Right cardiac atrium (tissue), 5 donors: ENCODE measurements at places on chromosomes 12 and 14.

- peak; percentile 88 for DNase-seq
Observed at GRCh38 chr14:58752771-58753201, 115.0 kb downstream of the DACT1 start.

- DNase-seq = peak; percentile 46
Observed at GRCh38 chr14:104971447-104972240, 6.5 kb downstream of the AHNAK2 start.

- no peak for DNase-seq
Observed at GRCh38 chr14:88630565-88630964, 67.7 kb downstream of the ZC3H14 start.

DNA sequence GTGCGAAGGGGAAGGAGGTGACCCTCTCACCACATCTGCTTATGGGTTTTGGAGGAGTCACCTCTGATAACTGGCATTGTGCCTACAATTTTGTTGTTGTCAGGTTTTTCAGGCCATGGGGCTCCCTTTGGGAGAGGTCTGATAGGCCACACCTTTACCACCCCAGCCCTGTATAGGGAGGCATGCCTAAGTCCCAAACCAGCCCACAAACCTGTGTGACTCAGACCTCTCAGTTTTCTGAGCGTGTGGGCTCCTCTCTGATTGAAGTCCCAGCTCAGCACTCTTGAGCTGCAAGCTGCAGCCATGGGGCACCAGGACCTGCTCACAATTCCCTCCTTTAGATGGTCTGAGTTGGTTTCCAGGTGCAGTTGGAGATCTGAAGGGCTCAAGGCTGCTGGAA, 1429.3 kb upstream of the TMEM132C start:
- no peak for DNase-seq

DNA sequence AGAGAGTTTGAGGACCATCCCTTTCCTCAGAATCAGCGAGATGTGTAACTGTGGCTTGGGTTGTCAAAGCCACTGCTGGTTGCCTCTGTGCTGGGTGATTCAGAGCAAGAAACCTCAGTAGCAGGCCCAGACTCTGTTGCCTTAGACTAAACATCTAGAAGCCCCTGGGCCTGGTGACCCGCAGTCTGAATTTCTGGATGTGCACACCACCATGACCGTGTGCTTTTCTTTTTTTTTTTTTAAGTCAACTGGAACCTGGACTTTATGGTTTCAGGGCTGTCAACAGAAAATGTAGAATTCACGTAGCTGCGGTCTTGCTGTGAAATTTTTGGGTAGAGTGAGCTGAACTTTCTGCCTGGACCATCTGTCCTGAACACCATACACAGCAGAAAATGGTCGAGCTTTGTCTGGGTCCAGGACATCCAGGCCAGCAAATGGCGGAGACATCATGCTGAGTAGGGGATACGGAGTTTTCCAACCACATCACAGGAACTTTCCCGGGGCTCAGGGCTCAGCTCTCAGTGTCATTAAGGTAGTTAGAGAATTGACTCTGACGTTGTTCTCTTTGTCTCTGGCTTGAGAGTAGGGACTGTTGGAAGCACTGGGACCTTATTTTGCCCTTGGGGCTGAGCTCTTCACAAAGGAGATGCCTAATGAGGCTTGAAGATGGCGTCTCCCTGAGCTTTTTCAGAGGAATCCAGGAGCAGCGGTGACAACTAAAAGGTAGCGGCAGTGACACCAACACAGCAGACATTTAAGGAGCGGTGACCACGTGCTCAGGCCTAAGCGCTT, 23.0 kb upstream of the BATF start:
- DNase-seq = no peak

- DNase-seq = no peak
Observed at GRCh38 chr12:69196302-69197288, 42.8 kb upstream of the CPSF6 start.

DNA sequence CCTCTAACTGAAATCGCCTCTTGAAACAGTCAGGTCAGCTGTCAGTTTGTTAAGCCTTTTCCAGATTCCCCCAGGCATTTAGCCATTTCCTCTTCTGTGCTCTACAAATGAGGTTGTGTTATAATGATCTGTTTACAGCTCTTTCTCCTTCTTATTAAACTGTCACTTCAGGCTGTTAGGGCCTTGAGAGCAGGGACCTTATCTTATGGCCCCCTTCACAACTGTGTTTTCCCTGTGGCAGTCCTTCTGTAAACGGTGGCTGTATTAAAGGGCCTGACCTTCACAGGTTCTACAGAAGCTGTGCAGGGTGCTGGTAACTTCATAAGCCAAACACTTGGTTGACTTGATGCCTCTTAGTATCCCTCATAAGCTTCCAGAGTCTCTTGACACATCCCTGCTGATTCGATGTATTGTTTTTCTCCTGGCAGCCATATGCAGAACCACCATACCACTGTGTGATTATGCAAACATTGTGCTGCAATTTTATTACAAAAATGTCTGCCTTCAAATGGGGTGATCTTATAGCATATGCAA, 104.7 kb downstream of the PLEKHA5 start:
- no peak for DNase-seq

- DNase-seq = no peak
Observed at GRCh38 chr14:102272392-102272791, 32.6 kb downstream of the MOK start.

GRCh38 chr12:41680155-41680554, 464.5 kb downstream of the GXYLT1 start:
- DNase-seq = no peak

GRCh38 chr14:101483829-101484228, 77.5 kb upstream of the DIO3 start:
- no peak for DNase-seq

DNA sequence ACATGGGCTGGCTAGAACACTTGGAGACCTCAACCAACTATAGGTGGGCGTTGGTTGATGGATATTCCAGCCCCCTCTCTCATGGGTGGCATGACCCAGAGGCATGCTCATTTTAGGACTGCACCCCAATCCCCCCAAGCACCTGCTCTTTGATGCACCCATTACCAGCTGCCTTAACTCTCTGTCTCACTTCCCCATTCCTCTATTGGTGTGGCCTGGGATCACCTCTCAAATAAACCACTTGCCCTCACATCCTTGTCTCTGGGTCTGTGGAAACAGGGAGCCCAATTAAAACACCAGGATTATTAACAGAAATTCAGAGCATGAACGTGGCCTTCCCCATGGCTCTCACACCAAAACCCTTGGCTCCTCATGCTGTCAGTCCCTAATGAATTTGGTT, 202.3 kb upstream of the NOS1 start:
- DNase-seq = no peak

GRCh38 chr12:47885012-47885501, 19.7 kb downstream of the VDR start:
- DNase-seq = no peak

- DNase-seq = peak; percentile 69
Observed at GRCh38 chr12:1935700-1936378, 17.4 kb upstream of the CACNA2D4 start.

- no peak for DNase-seq
Observed at GRCh38 chr12:4322726-4323125, 1.7 kb downstream of the TIGAR start.

- no peak for DNase-seq
Observed at GRCh38 chr12:131088701-131089530, 135.2 kb downstream of the ADGRD1 start.

DNA sequence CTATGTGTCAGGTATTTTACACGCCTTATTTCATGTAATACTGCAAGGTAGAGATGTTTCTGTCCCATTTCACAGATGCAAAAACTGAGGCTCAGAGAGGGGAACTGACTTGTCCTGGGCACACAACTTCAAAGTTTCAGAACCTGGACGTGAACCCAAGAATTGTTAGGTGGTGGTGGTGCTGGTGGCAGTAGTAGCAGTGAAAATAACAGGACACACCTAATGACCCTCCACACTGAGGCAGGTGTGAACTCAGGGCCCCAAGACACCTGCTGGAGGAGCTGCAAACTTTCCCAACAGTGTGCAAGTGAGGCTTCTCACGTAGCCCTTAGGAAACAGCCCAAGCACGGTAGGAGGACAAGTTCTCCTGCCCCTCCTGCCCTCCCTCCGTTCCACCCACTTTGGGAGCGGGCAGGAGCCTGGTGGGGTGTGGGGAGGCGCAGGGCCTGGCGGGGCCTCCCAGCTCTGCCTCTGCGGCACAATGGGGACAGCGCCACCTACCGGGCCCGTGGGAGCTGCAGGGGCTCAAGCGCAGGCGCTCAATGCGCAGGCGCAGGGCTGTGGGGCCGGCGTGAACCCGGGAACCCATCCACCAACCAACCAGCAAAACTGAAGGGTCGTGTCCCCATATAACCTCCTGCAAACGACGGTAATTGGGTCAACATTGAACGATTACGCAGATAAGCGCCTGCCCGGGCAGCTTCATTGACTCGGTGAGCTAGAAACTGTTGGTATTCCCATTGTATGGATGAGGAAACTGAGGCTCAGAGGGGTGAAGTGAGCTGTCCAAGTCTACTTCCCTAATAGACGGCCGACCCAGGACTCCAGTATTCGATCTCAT, 12.0 kb upstream of the TRPV4 start:
- DNase-seq = peak; percentile 96

GRCh38 chr12:6638305-6638704, 2.5 kb upstream of the LPAR5 start:
- no peak for DNase-seq

DNA sequence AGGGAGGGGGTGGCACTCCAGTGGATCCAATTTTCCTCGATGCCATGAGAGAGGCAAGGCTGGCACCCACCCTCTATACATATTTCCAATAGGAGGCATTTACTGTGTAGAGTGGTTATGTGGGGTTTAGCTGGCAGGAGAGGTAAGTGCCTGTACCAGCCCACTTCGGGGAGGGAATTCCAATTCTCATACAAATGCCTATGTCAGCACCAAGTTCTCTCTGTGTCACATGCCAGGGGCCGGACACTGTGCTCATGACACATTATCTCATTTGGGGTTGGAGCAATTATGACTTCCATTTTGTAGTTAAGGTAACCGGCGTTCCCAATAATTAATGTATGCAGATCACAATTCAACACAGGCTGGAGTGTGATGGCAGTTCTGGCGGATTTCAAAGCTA, 284.3 kb downstream of the KSR2 start:
- DNase-seq = no peak

- DNase-seq = peak; percentile 19
Observed at GRCh38 chr14:24734917-24735500, 101.0 kb upstream of the GZMB start.

DNA sequence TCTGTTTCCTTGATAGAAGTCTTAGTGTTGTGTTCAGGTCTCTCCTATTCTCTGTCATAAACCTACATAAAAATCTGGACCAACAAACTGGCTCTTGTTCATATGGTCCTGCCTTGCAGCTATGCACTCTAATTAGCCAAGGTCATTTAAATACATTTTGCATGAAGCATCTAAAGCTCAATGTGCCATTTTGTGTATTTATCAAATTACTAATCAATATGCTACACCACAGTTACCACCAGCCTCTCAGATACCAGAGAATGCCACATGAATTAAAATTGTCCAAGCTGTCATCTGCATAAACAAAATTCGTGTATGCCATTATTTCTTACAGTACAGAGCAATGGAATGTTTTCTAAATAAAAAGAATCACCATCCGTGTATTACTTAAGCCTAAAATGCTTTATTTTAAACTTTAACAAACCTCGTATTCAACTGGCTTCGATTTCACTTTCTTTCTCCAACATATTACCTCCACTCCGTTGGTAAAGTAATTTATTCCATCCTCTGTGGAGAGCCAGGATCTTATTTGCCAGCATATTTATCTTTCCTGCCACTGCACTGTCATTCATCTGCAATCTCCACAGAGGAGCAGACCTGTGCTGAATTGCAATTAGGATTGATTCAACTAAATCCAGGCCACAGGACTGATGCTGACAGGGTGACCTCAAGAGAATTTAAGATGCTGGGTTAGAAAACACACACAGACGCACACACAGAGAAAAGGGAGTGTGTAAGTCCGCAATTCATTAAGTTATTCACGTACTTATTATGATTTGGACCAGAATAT, 284.1 kb upstream of the FOXG1 start:
- DNase-seq = no peak

GRCh38 chr12:24852420-24852819, 96.5 kb downstream of the BCAT1 start:
- no peak for DNase-seq

- no peak for DNase-seq
Observed at GRCh38 chr12:92995258-92995903, 66.3 kb upstream of the EEA1 start.

DNA sequence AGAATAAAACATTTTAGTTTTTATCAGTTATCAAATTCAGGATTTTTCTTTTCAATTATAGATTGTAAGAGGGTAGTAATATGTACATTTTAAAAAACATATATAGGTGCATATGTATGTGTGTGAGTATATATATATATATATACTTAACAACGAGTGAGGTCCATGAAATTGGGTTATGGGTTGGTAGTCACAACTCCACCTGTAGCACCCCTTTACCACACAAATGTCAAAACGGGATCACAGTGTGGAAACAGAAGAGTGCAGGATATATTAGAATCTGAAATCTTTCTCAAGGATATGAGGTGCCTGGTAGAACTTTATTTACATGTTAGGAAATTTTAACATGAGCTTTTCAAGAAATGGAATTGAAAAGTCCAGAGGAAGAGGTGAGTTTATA, 31.3 kb downstream of the MIA2 start:
- DNase-seq = no peak

DNA sequence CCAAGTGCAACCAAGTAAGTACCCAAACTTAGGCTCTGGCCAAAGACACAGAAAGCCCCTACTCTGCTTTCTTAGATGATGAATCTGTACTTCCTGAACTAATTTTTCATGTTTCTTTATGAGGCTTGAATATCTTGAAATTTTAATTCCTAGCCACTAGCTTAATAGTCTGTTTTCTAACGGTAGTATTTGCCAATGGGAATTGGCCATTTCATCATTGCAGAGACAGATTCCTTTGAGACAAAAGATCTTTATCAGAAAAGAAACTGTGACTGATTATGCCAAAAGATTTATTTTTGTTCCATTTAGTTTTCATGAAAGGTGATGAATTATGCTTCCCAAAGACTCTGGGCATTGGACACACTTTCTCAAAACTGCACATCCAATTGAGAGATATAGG, 48.7 kb downstream of the DAD1 start:
- no peak for DNase-seq

DNA sequence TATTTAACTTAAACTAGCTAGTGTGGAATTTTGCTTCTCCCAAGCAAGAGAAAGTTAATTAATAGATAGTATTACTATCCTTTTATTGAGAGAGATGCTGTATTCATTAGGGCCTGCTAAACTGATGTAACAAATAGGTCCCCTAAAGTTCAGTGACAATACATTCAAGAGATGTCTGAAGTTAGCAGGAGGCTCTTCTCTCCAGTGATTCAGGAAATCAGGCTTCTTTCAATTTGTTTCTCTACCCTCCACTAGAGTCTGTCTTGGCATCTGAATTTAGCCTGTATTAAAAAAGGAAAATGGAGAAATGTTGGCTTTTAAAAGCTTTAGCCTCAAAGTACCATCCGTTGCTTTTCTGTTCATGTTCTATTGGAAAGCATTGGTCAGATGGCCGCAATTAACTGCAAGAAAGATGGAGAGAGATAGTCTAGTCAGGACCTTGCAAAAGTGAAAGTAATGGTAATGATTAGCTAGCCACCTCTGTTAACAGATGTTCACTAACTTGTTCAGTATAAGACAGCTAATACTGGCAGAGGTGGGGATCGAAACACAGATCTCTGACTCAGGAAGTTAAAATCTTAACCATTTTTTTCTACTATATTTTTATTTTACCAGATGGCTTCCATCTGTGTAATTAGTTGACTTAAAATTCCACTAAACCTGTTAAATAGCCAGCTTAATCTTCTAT, 786.8 kb downstream of the TMTC2 start:
- no peak for DNase-seq

GRCh38 chr14:51884086-51884927, 23.9 kb downstream of the GNG2 start:
- no peak for DNase-seq
